Stimulated activated CD8-positive, alpha-beta memory T cell treated with anti-CD3 and anti-CD28 coated beads, Interleukin-7, amount 100 ng/mL, for 1 hour (primary cell): ENCODE measurements at places on chromosomes 4 and X.

DNA sequence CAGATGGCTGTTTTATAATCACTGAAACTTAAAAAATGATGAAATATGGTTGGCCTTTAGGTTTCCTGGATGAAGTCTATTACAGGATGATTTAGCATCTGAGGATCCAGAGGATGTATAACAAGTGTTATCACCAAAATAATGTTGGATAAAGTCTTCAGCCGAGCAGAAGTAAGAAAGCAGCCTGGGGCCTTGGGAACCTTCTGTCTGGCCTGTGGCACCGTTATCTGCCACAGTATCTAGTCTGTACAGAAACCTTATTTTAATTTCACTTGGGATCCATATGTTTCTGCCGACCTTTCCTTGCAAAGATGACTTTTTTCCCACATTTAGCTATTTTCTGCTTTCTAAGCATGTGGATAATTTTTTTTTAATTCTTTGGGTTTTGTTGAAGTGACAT, 20.5 kb upstream of the ANTXR2 start:
- DNase-seq, result no peak

- DNase-seq, result no peak
These were observed 869.8 kb downstream of the TRAM1L1 start for GRCh38 chr4:116215622-116216021.

GRCh38 chr4:121778991-121779628, 14.1 kb upstream of the SMIM43 start:
- no peak for DNase-seq

DNA sequence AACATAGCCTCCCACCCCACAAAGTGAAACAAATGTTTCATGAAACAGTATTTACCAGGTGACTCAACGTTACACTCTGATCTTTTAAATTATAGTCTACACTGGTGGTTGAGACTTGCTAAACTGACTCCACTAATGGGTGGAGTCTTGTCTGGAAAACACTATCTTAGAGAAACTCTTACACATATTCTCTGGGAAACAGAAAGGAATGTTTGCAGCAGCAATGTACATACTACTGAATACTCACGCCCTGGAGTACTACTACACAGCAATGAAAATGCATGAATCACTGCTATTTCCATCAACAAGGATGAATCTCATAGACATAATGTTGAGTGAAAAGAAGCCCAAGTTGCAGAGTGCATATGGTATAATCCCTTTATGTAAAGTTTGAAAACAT, 208.5 kb upstream of the IGFBP7 start:
- no peak for DNase-seq

- DNase-seq, result no peak
These were observed 10.5 kb downstream of the CD99L2 start for GRCh38 chrX:150887906-150888465.
